ENCODE measurements at places on chromosomes 6 and 20.

DNA sequence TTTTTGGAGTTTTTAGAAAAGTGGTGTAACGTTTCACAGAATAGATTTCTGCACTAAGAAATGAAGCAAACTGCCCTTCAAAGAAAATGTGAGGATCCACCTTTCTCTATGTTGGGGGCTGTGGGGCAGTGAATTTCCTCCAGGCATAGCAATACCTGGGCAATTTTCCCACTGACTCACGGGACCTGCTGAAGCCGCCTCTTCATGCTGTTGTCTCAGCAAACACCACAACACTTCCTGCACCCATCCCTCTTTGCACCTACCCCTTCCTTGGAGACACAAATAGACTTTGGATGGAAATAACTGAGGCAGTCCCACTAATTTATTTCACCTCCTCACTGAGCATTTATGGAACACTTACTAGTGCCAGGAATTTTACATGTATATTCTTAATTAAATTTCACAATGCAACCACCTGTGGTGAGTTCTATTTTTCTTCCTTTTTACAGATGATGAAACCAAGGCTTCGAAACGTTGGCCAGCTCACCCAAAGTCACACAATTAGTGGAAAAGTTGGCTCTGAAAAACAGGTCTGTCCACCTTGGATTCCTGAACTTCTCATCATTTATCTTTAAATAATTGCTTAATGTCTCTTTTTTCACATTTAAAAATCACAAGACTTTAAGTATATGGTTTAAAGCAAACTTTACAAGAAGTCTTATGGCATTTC is 17.2 kb upstream of the ADGRF1 start:
- DNase-seq, result no peak

DNA sequence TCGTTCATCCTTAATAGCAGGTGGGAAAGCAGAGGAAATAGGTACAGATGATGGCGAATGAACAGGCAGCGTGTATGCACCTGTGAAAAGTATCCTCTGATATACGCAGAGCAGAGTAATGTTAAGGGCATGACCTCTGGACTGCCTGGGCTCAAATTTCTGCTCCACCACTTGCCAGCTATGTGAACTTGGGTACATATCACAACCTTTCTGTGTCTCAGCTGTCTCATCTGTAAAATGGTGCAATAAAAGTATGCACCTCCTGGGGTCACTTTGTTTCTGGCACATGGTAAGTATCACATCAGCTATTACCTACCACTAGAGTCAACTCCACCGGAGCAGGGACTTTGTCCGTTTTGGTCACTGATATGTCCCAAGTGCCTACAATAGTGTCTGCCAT is 2.5 kb downstream of the OCSTAMP start:
- no peak for DNase-seq

DNA sequence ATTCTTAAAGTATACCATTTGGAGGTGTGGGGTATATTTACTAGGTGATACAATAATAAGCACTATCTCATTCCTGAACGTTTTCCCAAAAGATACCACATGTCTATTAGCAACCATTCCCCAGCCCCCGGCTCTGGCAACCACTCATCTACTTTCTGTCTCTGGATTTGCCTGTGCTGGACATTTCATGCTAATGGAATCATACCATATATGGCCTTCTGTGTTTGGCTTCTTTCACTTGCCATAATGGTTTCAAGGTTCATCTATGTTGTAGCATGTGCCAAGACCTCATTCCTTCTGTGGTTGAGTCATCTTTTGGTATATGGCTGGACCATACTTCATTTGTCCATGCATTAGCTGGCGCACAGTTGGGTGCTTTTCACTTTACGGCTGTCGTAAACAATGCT is 39.7 kb downstream of the BCAS4 start:
- DNase-seq, result no peak

GRCh38 chr20:44537993-44538392 is 16.1 kb upstream of the SERINC3 start:
- no peak for DNase-seq
